ENCODE measurements at places on chromosomes 6 and 20.

GRCh38 chr6:162387718-162388382 is 339.7 kb downstream of the PRKN start:
- DNase-seq, result no peak

DNA sequence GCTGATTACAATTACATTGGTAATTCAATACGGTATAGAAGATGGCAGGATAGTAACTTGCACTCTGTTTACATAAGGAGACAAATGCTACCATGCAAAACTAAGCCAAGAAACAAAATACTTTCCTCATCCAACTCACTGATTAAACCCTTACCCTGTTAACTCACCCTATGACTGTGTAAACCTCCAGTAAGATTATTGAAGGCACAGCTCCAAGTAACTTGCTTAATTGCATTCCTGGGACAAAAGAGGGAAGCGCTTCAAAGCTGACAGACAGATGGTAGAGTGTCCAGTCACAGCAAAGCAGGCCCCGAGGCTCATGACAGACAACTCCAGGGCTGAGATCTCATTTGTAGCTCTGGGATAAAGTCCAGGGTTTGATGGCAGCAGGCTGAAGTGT is 6.9 kb upstream of the KIF16B start:
- DNase-seq, result no peak

- no peak for DNase-seq
Observed at GRCh38 chr20:64092258-64093012, 8.2 kb upstream of the LKAAEAR1 start.

DNA sequence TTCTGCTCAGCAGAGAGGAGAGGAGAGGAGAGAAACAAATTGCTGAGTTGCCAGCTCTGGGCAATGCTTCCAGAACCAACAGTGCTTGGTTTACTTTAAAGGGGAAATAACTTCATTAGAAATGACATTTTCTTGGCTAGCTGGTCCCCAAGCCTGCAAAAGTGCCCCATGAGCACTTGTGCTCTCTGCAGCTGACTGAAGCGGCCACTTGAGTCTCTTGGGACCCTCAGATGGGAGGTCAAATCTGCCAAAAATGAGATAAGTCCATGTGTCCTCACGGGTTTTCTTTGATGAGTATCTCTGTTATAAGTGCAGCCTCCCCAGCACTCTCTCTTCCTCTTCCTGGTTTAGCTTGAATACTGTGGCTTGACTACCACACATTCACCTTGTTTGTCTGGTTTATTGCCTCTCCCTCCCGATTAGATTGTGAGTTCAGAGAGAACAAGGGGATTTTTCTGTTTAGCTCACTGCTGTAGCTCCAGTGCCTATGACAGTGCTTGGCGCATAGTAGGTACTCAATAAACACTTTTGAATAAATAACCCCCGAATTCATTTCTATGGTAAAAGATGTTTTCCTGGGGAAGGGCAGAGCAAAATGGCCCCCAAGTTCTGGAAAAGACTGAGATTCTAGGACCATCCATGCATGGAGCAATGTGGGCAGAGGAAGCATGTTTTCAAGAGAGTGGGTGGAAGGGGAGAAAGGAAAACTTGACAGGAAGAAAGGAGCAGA is 7.0 kb upstream of the RIN2 start:
- DNase-seq, result no peak

DNA sequence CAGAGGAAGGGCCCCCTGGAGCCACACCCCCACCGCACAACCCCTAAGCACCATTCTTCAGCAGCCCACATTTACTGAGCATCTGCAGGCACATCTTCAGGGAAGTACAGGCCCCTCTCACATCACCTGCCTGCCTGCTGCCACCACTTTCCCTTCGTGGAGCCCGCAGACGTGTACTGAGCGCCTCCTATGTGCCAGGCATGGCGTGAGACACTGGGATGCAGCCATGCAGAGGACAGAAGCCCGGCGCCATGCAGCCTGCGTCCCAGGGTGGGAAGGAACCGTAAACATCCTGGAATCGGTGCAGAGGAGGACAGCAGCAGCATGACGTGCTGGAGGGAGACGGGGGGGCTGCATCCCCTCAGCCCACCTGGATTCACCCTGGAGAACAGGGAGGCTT is 78.1 kb downstream of the GRM4 start:
- no peak for DNase-seq

GRCh38 chr6:125789167-125789566 is 1.6 kb upstream of the NCOA7 start:
- DNase-seq, result no peak

GRCh38 chr6:71533939-71534379 is 245.3 kb downstream of the OGFRL1 start:
- no peak for DNase-seq

DNA sequence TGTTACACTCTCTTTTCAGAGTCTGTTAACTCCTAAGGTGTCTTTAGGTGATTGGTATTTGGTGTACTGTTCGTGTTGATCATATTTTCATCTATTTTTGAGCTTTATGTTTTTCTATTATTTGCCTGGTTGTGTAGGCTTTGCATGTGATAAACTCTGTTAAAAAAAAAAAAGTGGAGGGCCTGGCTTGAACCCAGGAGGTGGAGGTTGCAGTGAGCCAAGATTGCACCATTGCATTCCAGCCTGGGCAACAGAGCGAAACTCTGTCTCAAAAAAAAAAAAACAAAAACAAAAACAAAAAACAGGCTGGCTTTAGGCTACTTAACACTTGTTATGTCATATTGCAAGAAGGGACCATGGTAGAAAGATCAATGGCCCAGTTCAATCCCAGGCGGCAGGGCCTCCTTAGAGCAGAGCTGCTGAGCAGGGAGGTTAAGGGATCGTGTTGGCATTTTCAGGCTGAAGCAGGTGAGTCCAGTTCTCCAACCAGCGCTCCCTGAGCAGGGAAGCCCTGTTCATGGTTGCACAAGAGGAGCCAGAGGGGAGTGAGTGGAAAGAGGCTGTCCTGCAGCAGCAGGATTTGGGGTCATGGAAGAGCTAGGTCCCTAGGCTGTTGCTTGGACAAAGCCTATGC is 8.5 kb downstream of the PYGB start:
- no peak for DNase-seq

- no peak for DNase-seq
Observed at GRCh38 chr6:47512872-47513271, 35.3 kb downstream of the CD2AP start.

GRCh38 chr6:31609519-31610406 is 5.3 kb upstream of the AIF1 start:
- DNase-seq, result no peak

- no peak for DNase-seq
Observed at GRCh38 chr6:52016915-52017748, 70.3 kb downstream of the PKHD1 start.

GRCh38 chr6:89208551-89208950 is 8.6 kb downstream of the GABRR1 start:
- no peak for DNase-seq

- no peak for DNase-seq
Observed at GRCh38 chr6:56868687-56869086, 86.2 kb upstream of the BEND6 start.

GRCh38 chr6:16031278-16031981 is 97.5 kb upstream of the MYLIP start:
- no peak for DNase-seq

GRCh38 chr6:160132776-160133338 is 11.2 kb downstream of the SLC22A1 start:
- DNase-seq, result no peak

Measured in brain pericyte (primary cell).